CD4-positive, alpha-beta T cell treated with Interleukin-10 for 1 hour (primary cell): ENCODE measurements at places on chromosomes 12 and 14.
A peak's percentile ranks its signal among the peaks of the same experiment; 100 is the strongest.

GRCh38 chr14:75702616-75703261 is 41.7 kb downstream of the TTLL5 start:
- no peak for DNase-seq

- no peak for DNase-seq
These were observed 226.9 kb downstream of the CRADD start for GRCh38 chr12:93904124-93904523.

DNA sequence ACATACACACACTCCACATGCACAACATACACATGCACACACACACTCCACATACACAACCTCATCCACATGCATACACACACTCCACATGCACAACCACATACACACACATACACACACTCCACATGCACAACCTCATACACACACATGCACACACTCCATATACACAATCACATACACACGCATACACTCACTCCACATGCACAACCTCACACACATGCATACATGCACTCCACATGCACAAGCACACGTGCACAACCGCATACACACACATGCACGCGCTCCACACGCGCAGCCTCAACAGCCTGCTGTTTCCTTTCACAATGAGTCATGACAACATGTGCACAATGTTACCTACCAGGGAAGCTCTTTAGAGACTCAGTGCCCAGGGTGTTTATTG is 61.2 kb upstream of the TMEM132C start:
- DNase-seq, result no peak

DNA sequence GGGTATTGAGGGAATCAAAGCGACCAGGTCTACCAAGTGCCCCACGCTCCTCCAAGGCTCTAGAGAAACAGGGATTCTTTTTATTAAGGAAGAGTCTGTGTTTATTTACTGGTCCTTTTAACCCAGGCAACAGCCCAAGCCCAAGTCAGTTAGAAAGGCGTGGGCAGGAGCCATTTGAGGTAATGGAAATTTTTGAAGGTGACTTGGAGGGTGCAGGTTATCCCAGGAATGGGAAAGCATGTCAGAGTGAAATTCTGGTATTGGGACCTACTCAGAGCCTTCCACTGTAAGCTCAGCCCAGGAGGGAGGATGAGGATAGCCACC is 2.9 kb downstream of the SLC6A12 start:
- DNase-seq, result no peak

GRCh38 chr12:26760657-26761293 is 72.2 kb downstream of the ITPR2 start:
- no peak for DNase-seq

DNA sequence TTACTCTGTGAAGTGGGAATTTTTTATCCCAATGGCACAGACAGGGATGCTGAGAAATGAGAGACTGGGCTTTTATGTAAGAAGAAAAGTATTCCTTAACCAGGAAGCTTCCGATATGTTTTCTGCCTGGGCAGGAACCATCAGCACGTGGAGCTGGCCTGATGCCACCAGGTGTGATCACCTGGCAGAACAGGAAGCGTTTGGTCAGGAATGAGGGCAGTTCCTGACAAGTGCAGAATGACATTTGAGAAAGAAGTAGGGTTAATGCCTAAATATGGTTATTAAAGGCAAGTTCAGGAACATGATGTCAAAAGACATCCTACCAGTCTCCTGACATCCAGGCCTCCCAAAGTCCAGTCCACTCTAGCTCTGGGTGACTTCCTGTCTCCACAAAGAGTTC is 210.3 kb downstream of the NUAK1 start:
- DNase-seq, result no peak

DNA sequence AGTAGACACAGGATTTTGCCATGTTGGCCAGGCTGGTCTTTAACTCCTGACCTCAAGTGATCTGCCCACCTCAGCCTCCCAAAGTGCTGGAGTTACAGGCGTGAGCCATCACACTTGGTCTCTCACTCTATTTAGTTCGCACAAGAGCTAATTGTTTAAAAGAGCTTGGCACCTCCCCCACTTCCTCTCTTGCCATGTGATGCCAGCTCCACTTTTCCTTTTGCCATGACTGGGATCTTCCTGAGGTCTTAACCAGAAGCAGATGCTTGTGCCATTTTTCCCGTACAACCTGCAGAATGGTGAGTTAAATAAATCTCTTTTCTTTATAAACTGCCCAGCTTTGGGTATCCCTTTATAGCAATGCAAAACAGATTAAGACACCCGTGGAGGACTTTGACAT is 200.1 kb upstream of the FRMD6 start:
- DNase-seq, result no peak

DNA sequence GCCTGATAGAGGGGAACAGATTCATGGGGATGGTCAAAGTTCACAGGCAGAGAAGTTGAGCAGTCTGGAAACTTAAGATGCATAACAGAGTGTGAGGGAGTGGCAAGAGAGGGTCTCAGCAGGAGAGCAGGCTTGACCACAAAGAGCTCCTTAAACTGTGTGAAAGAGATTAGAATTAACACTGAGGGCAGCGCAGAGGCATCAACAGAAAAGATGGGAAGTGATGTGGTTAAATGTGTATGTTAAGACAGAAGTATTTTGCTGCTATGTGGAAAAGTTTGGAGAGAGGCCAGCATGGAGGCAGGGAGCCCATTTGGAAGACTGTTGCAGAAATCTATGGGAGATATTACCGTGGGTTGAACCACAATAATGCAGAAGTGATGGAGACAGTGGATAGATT is 122.7 kb upstream of the LMNTD1 start:
- DNase-seq, result no peak

DNA sequence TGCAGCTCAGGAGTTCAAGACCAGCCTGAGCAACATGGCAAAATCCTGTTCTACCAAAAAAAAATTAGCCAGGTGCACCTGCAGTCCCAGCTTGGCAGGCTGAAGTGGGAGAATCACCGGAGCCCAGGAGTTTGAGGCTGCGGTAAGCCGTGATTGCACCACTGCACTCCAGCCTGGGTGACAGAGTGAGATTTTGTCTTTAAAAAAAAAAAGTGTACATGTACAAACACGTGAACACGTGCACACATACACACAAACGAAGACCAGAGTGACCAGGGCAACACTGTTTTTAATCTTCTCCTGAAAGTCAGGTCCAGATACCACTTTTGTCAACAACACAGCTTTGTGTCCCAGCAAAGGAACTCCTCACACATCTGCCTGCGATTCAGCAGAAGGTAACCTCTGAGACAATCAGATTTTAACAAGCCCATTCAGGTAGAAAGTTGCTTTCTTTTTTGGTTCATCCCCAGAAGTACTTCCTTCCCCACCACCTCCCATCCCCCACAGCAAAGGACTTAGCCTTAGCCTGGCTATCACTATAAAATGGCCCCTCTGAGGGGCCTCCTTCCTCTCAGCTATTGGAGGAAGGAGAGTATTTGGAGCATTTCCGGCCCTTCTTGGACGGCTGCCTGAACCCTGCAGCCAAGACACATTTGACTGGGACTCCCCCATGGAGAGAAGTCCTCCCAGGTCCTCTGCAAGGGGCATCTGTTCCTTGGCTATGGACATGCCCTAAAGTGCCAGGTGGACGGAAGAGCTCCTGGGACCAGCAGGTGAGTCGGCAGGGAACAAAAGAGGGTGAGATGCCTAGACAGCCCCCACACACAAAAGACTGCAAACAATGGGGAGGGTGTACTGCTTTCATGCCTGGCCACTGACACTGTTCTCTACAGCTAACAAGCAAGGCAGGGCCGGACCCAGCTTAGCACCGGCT is 9.8 kb downstream of the CTDSP2 start:
- peak; percentile 53 for DNase-seq

- no peak for DNase-seq
These were observed 177.8 kb upstream of the DIO2 start for GRCh38 chr14:80388980-80389711.

DNA sequence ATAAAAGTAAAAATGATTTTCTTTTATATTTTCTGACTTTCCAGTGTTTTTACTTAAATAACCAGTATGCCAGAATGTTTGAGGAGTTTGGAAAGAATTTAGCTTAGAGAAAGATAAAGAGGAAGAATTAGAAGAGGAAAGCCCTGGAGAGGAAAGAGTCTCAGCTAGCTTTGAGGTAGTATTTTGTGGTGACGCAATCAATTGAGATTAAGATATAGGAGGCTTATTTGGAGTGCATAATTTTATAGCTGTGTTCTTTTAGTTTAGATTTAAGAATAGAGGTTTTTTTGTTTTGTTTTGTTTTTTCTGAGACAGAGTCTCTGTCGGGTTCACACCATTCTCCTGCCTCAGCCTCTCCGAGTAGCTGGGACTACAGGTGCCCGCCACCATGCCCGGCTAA is 18.1 kb downstream of the CLEC2B start:
- DNase-seq, result no peak

- DNase-seq, result no peak
These were observed 12.2 kb downstream of the FOS start for GRCh38 chr14:75290851-75291250.
